ENCODE measurements at places on chromosomes 16 and 17.

- DNase-seq = no peak
Measured at GRCh38 chr16:31130899-31131298, 4.6 kb downstream of the PRSS8 start.

DNA sequence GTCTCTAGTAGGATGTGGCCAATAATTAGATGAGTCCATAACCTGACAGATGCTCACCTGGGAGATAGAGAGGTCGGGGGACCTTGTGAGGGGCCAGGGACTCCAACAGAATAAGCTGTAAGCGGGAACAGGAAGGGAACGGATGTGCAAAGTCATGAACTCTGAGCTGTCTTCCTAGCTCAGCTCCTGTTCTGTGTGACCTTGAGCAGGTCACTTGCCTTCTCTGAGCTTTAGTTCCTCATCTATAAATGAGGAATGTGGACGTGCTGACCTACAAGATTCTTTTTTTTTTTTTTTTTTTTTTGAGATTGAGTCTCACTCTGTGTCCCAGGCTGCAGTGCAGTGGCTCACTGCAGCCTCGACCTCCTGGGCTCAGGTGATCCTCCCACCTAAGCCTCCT, 58.9 kb downstream of the AKAP1 start:
- no peak for DNase-seq

DNA sequence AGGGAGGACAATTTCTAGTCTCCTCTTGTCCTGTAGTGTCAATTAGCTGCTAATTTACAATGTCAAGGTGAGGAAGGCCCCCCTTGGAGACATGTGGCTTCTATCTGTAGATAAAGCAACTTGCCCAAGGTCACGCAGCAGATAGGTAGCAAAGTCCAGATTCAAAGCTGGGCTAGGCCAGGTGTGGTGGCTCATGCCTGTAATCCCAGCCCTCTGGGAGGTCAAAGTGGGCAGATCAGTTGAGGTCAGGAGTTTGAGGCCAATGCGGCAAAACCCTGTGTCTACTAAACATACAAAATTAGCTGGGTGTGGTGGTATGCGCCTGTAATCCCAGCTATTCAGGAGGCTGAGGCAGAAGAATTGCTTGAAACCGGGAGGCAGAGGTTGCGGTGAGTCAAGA, 11.1 kb downstream of the TRPV3 start:
- DNase-seq = no peak

- no peak for DNase-seq
Measured at GRCh38 chr17:7192271-7192937, 13.2 kb upstream of the ASGR1 start.

GRCh38 chr17:78356101-78356713, 3.7 kb downstream of the SOCS3 start:
- DNase-seq = no peak

- DNase-seq = no peak
Measured at GRCh38 chr17:4555873-4556759, 932 bp upstream of the MYBBP1A start.

Measured in HS-5 (cell line).